Activated naive CD4-positive, alpha-beta T cell (primary cell): ENCODE measurements at places on chromosomes 2 and 18.

DNA sequence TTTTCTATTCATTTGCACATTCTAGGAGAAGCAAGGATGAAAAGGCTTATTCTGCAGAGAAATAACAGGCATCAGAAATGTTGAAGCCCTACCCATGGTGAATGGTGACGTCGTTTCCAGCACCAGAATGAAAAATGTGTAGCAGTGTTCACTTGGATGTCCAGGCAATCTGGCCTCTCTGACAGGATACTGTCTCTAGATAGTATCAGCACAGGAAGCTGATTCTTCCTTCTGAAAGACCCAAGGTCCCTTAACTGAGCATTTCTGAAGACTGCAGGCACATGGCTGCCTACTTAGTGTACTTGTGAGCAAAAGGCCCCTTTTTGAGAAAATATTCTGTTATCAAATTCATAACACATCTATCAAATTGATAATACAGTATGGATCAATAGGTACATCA lies 234.1 kb downstream of the XIRP2 start:
- no peak for DNase-seq

DNA sequence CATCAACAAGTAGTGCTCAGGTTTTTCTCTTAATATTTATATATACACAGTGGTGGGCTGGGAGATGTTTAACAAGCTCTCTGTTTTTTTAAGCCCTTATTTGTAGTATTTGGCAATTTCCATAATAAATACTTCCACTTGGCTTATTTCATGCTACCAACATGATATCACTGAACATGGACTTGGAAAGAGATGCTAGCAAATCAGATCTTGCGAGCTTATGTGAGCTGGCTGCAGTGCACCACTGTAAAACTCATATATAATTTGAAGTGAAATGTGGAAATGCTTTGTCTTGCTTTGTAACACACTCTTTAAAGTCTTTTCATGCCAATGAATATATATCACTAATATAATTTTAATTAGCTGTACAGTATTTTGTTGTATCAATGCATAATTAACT lies 155.7 kb downstream of the ALK start:
- DNase-seq = no peak

GRCh38 chr2:234377761-234378391 lies 119.0 kb downstream of the ARL4C start:
- no peak for DNase-seq

DNA sequence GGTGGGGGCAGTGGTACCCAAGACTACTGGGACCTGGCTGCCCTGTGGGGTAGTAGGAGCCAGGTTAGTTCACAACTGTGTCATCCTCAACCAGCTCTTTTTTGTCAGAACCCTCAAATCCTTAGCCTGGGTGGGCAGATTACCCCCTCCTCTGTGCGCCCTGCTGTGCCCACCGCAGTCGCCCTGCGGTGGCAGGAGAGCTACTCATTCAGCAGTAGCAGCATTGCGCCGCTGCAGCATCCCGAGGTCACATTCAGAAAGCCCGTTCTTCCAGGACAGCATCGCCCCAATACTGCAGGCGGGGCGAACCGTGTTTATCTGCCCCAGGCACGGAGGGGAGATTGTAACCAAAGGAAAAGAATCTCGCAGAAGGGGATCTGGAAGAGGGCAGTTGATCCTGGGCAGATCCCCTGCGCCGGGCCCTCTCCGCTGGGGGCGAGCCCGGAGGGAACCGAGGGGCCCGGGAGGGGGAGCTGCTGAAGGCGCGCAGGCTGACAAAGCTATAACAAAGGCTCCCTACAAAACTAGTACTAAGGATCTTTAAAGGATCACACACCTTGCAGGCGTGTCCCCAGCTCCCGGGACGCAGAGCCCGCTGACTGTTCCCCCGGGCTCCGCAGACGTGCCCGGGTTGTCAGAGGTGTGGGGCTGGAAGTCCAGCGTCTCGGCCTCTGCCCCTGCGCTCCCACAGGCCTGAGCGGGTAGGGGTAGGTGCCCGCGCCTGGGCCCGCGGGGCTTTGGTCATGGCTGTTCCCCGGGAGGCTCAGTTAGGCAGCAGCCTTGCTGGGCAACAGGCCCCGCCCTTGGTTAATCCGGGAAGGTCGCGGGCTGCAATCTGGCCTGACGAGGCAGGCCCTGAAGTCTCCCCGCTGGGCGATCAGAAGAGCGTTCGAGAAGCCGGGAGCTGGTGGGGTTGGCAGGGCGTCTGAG lies 13.2 kb downstream of the POU3F3 start:
- DNase-seq = no peak

DNA sequence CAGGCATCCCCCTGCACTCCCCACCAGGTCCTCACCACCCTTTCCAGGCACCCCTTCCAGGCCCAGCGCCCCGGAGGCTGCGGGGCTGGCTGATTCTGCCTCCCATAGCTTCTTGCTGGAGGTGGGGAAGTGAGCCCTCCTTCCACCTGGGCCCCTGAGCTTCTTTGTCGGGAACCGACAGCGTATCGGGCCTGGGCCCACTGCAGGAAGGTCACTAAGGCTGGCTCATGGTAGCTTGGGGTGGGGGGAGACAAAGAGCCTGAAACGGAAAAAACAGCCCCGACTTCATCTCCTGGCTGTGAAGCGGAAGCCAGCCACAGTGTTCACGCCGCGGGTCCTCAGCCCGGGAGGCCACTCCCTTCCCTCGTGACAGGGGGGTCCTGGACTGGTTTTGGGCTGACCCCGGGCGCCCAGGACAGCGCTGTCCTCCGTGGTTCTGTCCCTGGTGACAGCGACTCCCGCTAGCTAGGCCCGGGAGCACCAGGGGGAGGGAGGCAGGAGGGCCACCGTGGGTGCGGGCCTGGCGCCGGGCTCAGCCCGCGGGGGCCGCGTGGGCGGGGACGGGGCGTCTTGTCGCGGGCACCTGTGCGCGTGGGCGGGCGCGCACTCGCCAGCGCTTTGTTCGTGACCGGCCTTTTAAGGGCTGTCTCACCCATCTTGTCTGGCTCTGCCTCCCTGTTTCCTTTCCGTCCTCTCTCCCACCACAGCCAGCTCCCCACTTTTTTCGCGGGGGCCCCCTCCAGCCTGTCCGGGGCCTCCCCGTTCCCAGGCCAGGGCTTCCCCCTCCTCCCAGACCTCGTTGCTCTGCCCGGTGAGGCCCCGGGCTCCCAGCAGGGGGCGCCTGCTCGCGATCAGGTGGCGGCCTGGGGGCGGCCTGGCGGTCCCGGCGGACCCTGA lies 64.9 kb downstream of the DNMT3A start:
- DNase-seq = peak; percentile 54

DNA sequence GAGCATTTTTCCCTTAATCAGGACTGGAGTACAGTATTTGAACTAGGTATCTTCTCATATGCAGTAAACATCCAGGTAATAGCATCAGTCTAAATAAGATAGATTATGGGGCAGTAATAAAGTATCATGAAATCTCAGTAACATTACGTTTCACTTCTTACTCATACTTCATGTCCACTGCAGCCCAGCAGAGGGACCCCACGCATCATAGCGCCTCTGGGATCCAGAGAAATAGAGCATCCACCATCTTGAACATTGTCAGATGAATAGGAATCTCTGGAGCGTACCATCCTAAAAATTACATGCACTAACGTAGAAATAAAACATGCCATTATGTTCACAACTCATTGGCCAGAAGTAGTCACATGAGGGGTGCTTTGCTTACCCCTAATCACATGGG lies 499.0 kb downstream of the CPS1 start:
- DNase-seq = no peak

- DNase-seq = no peak
Measured at GRCh38 chr2:199273042-199273511, 184.7 kb downstream of the SATB2 start.

- DNase-seq = no peak
Measured at GRCh38 chr18:59871711-59872362, 28.0 kb upstream of the PMAIP1 start.

- DNase-seq = no peak
Measured at GRCh38 chr18:68707646-68708045, 7.3 kb downstream of the TMX3 start.

GRCh38 chr2:152493945-152494528 lies 159.1 kb downstream of the FMNL2 start:
- no peak for DNase-seq

- DNase-seq = no peak
Measured at GRCh38 chr18:70044632-70045031, 97.0 kb upstream of the CD226 start.

- no peak for DNase-seq
Measured at GRCh38 chr2:49189512-49190225, 35.4 kb upstream of the FSHR start.

DNA sequence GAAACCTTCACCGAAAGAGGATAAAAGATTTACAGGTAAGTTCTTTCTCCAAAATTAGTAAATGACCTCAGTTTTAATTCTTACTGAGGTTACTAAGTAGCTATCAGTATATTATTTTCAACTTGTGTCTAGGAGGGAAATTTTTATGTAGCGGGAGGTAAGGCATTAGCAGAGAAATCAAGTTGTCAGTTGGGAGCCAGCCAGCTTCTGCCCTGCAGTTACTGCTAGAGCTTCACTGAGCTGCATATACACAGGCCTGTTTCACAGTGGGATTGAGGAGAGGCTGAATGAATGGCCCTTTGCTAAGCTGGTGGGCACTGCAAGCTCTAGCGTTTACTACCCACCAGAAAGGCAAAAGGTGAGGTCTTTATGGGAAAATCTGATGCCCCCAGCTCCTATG lies 105.7 kb downstream of the ACAA2 start:
- DNase-seq = no peak

DNA sequence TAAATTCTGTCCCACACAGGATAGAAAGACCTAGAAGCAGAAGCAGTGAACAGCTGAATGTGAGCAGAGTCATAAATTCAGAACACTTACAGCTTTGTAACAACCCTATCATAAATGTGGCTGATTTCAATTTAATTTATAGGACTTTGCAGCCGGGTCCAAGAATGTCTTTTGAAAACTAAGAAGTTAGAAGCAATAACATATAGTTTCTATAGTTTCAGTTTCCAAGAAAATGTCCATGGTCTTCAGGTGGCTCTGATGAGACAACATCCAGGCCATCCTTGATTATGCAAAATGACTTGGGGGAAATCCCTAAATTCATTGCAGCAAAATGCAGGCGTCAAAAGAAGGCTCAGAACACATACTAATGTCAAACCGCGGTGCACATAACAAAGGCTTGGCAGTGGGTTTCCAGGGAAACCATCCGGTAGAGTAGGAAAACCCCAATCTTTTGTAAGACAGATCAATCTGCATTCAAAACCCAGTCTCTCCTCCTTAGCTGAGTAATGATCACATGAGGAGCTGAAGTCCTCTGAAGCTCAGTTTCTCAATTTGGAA lies 442.2 kb upstream of the ID2 start:
- DNase-seq = no peak

DNA sequence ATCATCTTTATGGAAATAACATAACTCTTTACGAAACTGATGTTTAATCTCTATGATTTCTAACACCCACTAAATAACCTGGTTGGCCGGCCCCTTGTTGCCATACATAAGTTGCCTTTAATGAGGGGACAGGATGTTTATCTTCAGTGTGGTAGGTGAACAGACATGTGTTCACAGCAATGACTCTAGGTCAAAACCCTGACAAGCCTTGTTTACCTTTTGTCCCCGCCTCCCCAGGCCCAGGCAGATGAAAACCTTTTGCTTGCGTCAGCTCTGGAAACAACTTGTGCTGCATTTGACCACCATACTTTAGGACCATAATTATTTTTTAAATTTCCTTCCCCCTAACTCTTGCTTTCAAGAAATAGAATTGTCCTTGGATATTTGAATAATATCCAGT lies 2.9 kb upstream of the DSG4 start:
- no peak for DNase-seq
